ENCODE measurements at places on chromosomes 3 and 15.

DNA sequence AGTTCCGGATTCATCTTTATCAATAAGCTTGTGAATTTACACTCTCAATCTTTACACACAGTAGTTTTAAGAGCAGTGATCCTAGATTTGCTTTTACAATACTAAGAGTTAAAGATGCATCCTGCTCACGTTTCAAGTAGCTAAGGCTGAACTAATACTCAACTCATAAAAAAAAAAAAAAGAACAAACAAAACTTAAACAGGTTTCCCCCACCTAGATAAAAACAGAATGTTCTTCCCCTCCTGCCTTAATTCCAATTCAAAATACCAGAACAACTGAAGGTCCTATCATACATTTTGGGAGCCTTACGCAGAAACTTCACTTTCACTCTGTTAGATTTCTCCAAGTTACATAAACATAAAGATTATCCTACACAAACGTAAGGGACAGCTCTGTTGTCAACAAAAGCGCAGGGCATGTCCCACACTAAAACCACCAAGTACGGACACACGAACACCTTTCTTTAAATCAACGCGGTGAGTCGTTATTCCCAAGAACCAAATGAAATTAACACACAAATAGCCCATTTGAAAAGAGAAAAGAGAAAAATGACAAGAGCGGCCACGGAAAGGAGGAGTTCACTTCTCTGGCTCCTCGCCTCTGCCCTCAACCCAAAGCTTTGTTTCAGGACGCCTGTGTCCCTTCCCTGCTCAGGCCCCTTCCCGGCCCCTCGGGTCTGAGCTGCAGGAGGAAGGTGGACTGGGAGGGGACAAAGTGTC, 941 bp downstream of the CBLB start:
- no peak for DNase-seq

DNA sequence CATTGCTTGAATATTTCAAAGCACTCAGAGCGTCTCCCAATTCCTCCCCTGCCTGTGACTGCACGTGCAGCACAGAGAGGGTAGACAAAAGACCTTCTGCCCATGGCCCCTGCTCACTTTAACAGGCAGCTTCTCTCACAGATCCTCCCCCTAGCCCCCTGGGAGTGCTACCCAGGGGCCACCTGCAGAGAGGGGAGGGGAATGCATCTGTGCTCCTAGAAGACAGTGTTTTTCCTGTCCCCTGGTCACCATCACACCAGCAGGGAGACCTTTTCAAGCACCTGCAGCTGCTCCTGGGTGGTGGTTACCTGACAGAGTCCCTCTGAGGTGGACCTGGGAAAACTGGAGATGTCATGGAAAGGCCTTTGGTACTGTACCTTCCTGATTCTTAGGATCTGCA, 56.7 kb upstream of the PRR23C start:
- no peak for DNase-seq

- no peak for DNase-seq
Measured at GRCh38 chr3:156602424-156602823, 47.5 kb upstream of the SSR3 start.

DNA sequence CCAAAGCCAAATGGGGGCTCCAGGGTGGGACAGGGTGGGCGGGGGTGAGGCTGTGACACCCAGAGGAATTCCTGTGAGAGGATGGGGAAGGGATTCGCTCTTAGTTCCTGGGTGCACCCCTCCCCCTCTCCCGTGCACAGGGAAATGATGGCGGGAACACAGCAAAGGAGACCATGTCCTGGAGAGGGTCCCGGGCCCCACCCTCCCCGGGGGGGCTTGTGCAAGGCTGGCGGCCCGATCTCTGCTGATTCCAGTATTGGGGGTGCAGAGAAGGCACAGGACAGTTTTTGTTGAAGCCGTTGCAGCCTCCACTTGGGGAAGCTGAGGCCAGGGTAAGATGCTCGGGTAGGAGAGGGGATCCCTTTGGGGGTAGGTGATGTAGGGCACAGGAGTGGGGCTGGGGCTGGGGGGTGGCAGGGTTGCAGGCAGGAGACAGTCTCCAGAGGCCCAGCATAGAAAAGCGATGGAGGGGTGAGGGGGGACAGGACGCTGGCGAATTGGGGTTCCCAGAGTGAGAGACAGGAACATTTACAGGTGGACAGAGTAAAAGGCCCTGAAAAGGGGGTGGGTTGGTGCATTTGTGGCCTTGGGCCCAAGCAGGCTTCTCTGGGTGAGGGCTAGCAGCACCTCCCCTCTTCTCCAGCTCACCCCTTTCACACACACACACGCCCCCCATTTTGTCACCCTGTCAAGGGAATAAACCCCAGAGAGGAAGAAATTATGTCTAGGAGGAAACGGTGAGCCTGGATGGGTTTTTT, 38.5 kb downstream of the HMCES start:
- DNase-seq, result no peak

GRCh38 chr3:64747679-64748078, 59.9 kb upstream of the ADAMTS9 start:
- no peak for DNase-seq

DNA sequence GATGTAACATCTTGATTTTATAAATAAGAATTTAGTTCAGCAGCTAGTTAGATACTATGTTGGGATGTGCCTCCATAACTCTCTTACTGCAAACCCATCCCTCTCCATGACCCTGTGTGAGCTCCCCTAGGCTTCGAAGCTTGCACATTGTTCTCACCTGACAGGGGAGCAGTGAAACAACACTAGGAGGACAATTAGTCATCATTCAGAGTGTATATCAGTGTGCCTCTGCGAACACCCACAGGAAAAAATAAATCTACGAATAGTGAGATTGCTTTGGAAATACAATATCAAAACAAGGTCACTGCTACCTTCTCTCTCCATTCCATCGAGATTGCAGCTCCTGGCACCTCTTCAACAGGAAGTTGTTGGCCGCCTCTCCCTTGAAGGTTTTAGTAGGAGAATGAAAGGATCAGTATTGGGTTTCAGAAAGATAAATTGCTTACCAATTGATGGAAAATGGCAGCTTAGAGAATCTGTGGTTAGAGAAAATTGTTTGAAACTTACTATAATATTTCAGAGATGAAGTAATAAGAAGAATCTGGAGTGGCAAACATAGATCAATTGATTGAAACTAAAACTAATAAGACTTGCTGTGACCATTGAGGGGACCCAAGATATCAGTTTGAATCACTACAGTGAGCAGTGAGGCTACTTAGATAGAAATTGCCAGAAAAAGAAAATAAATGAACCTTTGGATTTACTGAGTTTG, 103.2 kb downstream of the CHL1 start:
- no peak for DNase-seq

DNA sequence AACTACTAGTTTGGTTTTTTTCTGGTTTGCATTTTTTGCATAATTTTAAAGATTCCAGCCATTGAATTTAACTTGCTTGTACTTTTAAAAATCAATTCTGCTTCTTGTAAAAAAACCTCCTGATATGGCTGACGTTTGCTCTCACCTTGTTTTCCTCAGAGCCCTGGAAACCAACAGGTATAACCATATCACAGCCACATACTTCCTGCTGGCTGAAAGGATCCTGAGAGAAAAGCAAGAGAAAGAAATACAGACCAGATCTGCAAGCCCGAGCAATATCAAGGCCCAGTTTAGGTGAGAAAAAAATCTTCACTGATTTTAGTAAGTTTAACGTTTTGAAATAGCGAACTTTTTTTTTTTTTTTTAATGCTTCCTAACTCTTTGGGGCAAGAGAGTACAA, 56.8 kb downstream of the SNRK start:
- no peak for DNase-seq

GRCh38 chr3:149247008-149247710, 25.5 kb upstream of the CP start:
- DNase-seq, result no peak

DNA sequence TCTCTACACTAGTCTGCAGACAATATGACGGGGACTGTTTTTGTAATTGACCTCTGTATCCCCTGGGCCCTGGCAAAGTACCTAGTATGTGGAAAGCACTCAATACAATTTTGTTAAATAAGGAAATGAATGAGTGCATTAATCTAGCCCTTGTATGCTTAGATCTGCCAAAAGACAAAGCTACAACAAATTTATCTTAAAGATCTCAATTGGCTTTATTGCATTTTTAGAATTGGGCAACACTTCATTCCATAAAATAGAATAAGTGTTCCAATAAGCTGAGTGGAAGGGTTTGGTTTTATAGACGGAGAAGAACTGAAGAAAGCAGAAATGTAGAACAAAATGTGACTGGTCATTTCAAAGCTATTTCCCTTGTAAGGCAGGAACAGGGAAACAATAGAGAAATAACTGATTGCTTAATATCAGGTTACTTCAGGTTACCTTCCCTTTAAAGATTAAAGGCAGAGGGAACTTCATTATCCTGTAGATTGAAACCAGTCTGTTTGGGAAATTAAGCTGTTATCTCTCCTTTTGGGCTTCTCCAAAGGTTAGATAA, 108.3 kb upstream of the MME start:
- no peak for DNase-seq

GRCh38 chr15:31375772-31376171, 49.1 kb downstream of the KLF13 start:
- DNase-seq, result no peak

- no peak for DNase-seq
Measured at GRCh38 chr15:42544853-42545629, 3.6 kb downstream of the LRRC57 start.

DNA sequence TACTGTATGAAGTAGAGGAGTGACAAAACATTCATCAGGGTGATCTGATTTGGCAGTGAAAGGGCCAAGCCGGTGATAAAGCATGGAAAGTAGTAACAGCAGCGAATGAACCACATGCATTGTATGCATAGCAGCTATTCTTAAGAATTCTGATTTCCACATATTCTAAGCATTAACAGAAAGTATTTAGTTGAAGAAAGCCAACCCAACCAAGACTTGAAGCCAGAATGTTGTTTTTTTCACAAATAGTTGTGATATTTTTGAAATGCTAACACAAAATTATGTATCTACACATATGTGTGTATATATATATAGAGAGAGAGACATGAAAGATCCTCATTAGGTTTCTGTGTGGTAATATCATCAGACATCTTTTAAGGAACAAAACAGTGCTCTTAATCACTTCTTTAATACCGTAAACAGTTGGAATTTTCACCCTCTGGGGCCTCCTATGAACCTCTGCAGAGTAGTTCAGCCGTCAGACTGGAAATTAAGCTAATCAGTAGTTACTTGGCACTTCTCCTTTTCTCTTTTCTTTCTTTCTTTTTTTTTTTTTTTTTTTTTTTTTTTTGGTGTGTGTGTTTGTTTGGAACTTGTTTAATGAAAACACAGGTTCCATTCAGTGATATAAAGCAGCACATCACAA, 139.6 kb downstream of the CMSS1 start:
- no peak for DNase-seq

DNA sequence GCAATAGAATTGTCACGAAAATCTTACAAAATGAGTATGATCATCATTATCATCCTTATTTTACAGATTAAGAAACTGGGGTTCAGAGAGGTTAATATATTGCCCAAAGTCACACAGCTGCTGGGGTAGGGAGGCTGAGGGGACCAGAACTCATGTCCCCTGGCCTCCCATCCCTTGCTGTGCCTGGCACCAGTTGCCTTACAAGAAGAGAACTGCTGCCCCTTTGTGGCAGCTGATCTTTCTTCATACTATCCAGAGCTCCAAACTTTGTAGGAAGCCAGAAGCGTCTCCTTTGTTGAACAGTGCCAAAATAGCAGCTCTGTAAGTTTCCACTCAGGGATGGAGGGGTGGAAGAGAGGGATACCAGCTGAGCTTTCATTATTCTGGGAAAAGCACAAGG, 236.8 kb upstream of the TBC1D5 start:
- DNase-seq, result no peak

- DNase-seq, result no peak
Measured at GRCh38 chr15:74319596-74320351, 47.7 kb downstream of the CYP11A1 start.

DNA sequence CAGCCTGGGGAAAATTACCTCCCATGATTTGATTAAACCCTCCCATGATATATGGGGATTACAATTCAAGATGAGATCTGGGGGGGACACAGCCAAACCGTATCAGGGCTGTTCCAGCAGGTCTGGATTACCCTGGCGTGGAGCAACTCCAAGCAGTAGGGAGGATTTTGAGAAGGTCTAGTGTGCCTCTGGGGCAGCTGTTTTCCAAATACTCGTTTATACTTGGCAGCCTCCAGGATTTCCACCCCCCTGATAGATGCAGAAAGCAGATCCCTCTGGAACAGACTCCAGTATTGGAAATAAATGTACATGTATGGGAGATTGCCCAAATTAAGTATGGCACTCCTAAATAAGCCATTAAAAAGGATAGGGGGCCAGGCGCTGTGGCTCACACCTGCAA, 7.7 kb upstream of the IRAK2 start:
- no peak for DNase-seq

DNA sequence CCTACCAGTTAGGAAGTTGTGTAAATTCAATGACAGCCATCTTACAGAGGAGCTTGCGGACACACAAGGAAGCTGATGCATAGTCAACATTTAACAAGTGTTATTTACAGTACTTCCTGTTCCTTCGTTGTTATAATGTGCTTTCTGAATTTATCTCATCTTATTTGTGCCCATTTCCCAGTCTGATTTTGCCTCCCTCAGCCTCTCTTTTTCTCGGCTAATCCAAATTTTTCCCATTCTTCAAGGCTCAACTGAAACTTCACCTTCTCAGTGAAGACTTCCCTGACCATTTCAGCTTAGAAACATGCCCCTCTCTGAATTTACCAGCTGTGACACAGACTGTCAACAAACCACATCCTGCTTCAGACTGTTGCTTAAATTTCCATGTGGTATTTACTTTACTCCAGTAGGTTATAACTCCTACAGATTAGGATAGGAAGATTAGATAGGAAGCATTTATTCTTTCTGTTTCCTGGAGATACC, 55.7 kb upstream of the CP start:
- DNase-seq, result no peak

DNA sequence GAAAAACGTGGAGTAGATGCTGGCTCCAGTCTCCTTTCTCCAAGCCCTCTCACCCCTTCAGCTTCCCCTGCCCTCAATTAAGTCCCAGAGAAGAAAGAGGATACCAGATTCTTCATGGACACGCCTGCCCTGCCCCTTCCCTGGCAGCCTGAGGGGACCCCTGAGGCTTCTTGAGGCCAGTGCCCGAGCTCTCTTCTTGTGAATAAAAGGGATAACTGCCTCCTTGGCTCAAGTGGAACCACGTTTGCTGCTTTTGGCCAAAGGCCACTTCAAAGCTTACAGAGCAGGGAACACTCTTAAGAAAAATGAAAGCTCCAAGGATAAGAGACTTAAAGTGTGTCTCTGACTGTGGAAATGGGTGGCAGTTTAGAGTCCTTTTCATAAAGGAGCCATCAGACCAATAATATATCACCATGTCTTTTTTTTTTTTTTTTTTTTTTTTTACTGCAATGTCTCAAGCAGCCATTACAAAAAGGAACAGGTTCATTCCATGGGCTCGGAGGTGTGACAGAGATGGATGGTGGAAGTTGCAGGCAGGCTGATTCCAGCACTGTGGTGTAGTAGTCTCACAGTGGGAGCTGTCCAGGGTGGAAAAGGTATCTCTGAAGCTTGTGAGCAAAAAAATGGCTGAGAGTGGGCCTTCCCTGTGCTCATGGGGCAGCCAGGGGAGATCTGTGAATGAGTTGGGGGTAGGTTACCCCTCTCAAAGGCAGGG, 108.8 kb downstream of the SEMA5B start:
- DNase-seq, result no peak

Measured in activated T-helper 9 cell treated with anti-CD3 and anti-CD28 coated beads, Interleukin-2, amount 50 U/mL, for 16 hours (primary cell).